EL (cell line): ENCODE measurements at places on chromosomes 7 and 10.

GRCh38 chr7:127478024-127478355 is 85.5 kb upstream of the ZNF800 start:
- no peak for DNase-seq

- DNase-seq = no peak
These were observed 285.8 kb downstream of the CAMK1D start for GRCh38 chr10:12635127-12635541.

DNA sequence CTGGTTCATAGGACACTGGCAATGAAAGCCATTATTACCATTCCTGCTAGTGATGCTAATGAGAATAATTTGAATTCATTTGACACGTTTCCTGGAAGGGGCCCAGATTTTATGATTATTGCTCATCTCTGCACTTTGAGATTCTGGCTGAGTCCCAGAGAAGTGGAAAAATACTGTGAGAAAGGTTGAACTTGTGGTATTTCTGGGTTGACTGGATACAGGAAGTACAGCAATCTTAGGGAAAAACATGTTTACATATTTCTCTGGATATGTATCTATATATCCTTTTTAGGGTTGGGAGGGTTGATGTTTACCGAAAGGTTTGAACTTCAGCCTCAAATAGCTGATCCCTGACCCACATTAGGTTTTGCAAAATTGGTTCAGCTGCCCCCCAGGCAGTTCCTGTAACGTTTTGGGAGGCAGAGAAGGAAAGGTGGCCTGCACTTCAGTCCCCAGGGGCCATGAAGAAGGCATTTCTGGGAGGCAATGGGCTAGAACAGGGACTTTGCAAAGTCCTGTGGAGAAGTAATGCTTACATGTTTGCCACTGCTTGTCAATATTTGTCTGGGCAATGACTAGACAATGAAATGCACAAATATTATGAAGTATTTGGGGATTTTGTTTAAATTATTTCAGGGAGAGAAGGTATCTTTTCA is 253.7 kb upstream of the PITRM1 start:
- DNase-seq = peak; percentile 85

- no peak for DNase-seq
These were observed 7.1 kb downstream of the ERV3-1 start for GRCh38 chr7:64999165-65000004.

- no peak for DNase-seq
These were observed 12.5 kb upstream of the ST7 start for GRCh38 chr7:116940689-116941370.
